ENCODE measurements at places on chromosomes 16 and 17.

DNA sequence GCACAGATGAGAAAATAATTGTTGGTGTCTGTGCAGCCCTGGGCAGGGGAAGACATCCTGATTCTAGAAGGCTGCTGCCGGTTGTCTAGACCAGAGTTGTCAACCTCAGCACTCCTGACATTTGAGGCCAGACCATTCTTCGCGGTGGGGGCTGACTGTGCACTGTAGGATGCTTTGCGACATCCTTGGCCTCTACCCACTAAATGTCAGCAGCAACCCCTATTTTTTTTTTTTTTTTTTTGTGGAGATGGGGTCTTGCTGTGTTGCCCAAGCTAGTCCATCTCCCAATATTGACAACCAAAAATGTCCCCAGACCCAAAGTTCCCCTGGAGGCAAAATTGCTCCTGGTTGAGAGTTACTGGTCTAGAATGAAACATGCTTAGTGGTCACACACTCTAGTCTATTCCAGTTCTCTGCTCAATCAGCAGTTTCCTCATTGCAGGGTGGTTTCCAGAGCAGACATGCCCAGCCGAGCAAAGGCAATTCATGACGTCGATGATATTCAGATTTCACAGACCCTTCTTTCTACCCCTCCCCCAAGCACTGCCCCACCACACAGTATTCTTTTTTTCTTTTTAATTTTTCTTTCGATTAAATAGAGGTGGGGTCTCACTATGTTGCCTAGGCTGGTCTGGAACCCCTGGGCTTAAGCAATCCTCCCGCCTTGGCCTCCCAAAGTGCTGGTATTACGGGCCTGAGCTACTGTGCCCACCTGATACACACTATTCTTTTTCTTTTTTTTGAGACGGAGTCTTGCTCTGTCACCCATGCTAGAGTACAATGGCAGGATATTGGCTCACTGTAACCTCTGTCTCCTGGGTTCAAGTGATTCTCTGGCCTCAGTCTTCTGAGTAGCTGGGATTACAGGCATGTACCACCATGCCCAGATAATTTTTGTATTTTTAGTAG lies 9.0 kb downstream of the C17orf99 start:
- no peak for DNase-seq

GRCh38 chr17:18626152-18626870 lies 17.9 kb downstream of the TBC1D28 start:
- DNase-seq = no peak

- no peak for DNase-seq
Measured at GRCh38 chr16:77385481-77385880, 49.4 kb downstream of the ADAMTS18 start.

DNA sequence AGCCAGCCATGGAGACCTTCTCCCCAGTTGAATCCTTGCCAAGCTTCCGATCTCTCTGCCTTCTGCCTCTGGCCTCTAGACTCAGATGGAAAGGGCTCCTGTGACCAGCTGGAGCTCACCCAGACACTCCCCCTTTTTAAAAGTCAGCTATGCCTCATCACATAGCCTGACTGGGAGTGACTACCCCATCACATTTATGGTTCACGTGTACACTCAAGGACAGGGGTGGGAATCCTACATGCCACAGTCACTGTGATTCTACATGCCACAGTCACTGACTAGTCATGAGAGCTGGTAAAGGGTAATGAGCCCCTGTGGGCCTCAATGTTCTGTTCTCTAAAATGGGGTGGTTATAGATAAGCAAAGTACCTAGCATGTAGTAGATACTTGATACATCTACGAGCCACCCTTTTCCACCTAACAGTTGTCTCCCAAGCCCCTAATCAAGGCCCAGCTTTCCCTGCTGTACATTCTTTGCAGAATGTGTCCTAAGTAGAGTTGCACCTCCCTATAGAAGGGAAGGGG lies 85.1 kb downstream of the RGS9 start:
- no peak for DNase-seq

GRCh38 chr17:17207998-17208397 lies 1.9 kb upstream of the PLD6 start:
- DNase-seq = no peak

DNA sequence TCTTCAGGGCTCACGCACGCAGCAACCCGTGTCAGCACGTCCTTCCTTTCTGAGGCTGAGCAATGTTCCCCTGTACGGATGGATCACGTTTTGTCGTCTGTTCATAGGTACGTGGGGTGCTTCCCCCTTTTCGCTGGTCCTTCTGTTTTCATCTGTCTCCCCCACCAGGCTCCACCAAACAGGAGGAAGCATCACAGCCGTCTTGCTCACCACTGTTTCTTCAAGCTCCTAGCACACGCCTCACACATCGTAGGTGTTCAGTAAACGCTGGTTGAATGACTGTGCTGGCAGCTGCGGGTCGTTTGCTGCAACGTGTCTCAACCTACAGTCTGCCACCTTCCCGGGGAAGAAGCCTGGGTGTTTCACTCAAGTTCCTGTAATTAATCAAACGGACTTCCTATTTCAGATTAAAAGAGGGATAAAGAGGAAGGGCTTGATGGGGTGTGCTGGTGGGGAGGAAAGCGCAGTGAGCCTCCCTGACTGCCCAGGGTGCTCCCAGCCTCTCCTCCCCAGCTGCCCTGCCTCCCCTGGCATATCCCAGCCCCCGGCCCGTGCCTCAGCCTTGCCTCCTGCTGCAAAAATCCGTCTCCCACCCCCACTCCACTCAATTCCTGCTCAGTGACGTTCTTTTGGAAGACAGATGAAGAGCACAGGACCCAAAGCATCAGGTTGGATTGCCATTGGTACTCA lies 76.7 kb upstream of the DOC2B start:
- no peak for DNase-seq

- DNase-seq = no peak
Measured at GRCh38 chr17:40173778-40174135, 3.5 kb upstream of the RAPGEFL1 start.

DNA sequence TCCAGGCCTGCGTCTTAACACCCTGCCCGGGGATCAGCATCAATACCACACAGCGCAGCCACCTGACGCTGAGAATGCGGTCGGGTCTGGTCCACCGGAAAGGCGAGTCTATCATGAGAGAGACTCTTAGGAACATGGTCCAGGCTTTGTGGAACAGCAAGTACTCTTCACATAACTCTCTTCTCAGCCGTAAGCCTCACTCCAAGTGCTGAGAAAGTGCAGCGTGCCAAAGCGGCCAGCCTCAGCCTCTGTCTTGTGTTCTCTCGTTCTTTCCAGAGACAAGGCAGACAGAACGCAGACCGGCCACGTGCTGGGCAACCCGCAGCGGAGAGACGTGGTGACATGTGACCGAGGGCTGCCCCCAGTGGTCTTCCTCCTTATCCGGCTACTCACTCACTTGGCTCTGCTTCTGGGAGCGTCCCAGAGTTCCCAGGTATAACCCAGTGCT lies 34.4 kb upstream of the ENDOV start:
- no peak for DNase-seq

DNA sequence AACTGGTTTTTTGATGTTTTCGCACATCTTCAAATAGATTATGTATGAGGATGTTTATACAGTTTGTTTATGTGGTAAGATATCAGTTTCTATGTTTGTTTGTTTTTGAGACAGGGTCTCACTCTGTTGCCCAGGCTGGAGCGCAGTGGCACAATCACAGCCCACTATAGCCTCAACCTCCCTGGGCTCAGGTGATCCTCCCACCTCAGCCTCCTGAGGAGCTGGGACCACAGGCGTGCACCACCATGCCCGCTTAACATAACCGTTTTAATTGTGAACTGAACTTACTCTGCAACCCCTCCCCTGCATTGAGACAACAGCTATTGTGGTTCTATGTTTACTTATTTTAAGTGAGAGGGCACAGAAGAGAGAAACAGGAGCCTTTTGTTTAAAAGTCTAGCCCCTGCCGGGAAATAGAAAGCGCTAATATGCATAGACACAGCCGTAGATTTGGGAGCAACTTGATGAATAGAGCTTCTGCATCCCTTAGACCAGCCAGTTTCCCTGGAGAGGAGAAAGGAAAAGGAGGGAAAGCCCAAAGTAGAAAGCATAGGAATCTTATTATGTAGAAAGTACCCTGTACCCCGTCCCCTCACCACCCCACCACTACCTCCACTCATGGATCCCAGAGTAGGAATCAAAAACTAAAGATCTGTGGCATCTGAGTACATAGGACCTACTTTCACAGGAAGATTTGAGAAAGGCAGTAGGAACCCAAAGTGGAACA lies 19.6 kb upstream of the APPBP2 start:
- no peak for DNase-seq

DNA sequence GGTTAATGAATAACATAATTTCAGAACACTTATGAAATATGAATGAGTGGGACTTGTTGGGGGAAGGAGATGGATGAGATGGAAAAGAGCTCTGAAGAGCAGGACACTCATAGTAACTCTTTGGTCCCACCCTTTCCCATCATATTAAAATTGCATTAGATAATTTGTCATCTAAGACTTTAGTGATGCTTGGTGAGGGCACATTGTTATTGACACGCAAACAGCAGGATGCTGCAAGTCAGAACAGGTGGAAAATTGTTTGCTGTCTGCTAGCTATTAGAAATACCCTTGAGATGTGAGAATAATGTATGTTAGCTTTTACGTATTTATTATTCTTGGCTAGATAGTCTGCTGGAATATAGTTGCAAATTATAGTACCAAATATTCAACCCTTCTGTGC lies 75.7 kb downstream of the TANC2 start:
- no peak for DNase-seq

- DNase-seq = no peak
Measured at GRCh38 chr17:72952220-72952619, 140.3 kb downstream of the SLC39A11 start.

DNA sequence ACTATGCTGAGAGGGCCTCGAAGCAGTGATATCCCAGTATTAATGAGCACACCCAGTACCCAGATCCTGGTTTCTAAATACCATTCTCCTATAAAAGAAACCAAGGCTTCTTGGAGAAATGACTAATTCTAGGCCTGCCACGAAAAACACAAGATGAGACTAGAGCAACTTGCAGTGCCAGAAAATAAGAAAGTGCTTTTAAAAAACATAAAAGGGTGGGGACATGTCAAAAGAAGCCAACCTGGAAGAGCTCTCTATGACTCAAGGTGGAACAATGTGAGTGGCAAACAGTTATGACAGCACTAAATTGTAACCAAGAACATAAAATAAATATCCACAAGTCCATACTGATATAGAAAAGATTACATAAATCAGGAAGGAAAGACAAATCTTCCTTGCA lies 153.2 kb upstream of the KCNJ18 start:
- DNase-seq = no peak

DNA sequence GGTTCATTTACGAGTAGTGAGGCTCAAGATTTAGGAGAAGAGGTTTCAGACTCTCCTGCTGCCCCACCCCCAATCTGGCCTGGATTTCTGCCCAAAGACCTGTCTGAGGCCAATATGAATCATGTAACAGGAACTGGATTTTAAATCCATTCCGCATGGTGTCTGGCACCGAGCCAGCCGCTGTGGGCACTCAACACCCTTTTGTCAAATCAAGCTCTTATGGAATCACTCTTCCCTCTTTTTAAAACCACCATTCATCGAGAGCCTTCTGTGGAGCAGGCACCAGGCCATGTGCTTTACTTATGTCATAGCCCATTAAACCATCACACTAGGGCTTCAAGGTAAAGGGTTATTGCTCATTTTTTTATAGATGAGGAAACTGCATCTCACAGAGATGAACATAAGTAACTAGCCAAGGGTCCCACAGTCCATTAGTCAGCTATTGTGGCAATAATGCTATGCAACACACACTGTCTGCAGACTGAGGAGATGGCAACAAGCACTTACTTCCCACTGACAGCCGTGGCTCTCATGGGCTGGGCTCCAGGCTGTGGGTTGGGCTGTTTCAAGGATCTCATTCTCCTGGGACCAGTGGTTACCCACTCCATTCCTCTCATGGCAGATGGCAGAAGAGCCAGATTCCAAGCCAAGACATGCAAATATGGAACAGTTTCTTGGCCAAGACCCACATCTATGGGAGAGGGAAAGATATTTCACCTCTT lies 93.6 kb downstream of the WSCD1 start:
- DNase-seq = no peak

DNA sequence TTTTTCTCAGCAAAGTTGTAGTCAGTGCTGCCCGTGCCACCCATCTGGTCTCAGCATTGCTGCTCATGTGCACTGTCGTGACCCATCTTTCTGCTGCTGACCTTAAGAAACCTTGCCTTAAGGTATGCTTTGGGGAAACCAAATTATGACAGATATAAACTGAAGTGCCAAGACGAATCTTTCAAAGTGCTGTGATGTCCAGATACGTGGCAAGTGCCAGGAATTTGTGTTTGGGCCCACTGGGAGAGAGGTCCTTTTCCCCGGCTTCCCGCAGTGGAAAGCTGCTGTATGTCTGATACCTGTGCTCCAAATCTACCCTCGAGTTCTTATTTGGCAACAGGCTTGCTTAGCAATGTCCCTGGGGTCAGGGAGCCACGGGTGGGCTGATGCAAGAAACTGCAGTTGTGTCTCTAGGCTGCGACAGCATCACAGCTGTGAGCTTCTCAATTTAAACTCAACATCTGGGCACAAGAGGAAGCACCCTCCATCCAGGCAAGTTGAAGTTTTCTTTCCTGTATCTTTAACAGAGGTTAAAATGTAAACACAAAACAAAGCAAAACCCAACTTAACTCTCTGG lies 30.3 kb upstream of the TOX3 start:
- no peak for DNase-seq

DNA sequence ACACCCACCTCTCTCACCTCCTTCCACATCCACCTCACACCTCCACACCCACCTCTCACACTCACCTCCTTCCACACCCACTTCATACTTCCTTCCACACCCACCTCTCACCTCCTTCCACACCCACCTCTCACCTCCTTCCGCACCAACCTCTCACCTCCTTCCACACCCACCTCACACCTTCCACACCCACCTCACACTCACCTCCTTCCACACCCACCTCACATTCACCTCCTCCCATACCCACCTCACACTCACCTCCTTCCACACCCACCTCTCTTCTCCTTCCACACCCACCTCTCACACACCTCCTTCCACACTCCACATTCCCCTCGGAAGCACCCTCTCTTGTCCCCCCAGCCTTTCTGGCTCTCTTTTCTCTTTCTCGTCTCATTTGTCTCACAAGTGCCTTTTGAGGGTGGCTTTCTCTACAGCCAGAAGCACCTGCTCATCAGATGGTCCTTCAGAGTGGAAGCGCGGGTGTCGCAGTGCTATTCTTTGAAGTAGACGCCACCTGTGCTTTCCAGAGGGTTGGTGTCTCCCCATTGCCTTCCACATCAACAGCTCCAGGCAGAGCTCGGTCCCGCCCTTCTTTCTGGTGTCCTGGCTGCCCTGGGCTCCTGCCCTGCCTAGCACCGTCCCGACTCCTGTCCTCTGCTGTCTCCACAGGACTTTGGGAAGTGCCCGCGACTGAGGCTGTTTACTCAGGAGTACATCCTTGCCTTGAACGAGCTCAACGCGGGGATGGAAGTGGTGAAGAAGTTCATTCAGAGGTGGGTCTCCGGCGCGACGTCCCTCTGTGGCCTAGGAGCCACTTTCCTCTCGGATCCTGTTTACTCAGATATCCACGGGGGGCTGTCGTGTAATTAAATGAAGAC lies 109.4 kb upstream of the PLCG2 start:
- DNase-seq = no peak

GRCh38 chr17:72175787-72176515 lies 55.1 kb downstream of the SOX9 start:
- no peak for DNase-seq

- no peak for DNase-seq
Measured at GRCh38 chr17:61484174-61484573, 32.0 kb downstream of the TBX4 start.

- no peak for DNase-seq
Measured at GRCh38 chr17:71516149-71516548, 604.7 kb upstream of the SOX9 start.

GRCh38 chr17:30864636-30865035 lies 32.9 kb downstream of the ATAD5 start:
- DNase-seq = no peak
